CD4-positive, alpha-beta T cell treated with Interleukin-4 for 1 hour (primary cell): ENCODE measurements at places on chromosomes 16 and 17.

DNA sequence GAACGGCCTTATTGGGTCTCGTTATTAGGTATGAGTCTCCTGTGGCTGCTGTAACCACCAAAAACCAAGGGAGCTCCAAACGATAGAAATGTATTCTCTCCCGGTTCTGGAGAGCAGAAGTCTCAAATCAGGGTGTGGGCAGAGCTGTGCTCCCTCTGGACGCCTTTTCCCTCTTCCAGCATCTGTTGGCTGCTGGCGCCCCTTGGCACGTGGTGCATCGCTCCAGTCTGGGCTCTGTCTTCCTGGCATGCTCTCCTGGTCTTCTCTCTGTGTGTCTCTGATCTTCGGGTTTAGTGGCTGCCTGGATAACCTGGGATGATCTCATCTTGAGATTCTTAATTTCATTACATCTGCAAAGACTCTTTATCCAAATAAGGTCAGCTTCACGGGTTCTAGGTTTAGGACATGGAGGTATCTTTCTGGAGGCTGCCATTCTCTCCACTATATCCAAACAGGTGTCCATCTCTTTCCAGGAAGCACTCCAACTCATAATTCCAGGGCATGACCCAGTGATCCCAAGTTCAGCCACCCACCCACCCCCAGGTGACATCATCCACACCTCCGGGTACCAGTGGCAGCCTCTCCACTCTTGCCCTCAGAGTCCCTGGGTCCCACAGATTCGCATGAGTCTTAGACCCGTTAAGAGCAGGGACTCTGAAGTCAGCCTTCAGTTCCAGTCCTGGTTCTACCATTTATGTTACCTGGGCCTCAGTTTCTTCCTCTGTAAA is 145.5 kb upstream of the FOXF1 start:
- DNase-seq, result no peak

DNA sequence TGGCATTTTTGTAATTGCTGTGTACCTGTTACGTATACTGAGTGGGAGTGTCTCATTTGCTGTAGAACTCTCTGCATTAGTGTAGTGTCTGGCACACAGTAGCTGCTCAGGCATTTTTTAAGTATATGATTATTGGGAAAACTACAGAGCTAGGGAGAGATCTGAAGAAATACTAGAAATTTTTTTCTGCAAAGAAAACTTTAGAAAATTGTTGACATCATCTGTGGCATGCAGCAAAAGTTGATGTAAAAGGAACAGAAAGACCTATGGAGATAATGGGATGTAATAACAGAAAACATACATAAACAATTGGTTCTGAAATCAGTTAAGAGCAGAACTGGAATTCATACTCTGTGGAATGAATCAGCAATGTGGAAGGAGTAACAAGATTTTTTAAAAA is 11.6 kb downstream of the CLTC start:
- DNase-seq, result no peak

DNA sequence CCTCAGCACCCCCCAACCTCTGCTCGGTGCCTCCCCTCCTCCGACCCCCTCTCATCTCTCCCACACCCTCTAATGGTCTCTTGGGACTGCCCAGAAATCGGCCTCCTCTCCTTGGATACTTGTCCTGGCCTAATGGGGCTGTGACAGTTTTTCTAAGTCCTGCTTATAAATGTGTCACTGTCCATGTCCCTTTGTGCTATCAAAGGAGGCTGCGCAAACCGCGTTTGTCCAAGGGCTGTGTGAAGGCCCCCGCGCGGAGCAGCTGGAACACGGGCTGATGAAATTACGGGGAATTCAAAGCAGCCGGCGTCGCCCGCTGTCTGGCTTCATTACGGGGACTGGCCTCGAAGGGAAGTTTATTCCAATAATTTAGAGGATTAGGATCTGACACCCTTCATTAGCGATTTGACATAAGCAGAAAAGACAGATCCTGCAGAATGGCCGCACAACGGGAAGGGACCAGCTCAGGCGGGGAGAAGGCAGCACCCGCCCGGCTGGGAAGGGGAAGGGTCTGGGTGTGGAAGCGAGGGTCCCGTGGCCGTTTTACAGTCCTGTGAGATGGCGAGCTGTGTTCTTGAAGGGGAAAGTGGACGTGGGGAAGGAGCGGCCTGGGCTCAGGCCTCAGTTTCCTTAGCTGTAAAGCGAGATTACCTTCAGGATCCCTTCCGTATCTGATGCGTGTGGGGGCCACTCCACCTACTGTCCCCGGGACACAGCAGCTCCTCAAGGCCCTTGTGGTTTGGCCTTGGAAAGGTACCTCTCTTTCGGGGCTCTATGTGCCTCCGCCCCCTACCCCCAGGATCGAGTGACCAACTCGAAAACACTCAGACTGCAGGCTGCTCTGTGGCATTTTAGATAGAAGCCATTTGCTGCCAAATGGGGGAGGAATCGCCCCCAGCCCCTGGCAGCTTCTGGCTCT is 1.6 kb upstream of the WFIKKN2 start:
- DNase-seq, result no peak

GRCh38 chr16:58085584-58086251 is 43.5 kb downstream of the CFAP20 start:
- no peak for DNase-seq

- DNase-seq, result peak; percentile 92
Observed at GRCh38 chr17:8125154-8125946, 1.4 kb upstream of the HES7 start.

DNA sequence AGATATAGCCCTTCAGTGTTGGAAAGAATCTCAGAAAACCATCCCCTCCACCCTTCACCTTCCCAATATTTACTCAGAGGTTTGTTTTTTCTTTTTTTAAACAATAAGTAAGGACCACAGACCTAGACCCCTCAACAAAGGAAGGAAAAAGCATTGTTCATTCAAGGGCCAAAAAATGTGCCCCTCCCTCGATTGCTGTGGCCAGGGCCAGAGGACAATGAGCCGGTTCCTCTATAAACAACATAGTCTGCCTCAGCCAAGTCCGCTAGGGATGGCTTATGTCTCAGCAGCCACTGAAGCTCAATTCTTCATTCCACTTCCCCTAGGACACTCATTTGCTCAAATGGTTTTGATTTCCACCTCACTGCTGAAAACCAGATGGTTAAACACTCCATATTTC is 24.0 kb downstream of the TRIM16 start:
- DNase-seq, result no peak

- DNase-seq, result no peak
Observed at GRCh38 chr16:58280846-58281301, 14.0 kb downstream of the PRSS54 start.

DNA sequence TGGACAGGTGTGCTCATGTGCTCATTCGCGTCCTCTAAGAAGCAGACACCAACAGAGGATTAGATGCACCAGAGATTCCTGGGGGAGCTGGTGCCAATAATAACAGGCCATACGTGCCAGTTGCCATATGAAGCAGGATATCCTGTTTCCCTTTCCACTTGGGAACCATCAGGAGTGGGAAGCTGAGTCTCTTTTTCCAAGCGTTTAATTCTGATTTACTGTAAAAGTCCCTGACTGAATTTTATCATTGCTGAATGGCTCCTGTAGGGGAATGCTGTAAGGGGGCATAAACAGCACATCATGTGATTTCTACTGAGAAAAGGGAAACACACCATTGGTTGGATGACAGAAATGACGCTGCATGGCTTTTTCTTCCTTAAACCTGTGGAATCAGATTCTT is 113.3 kb downstream of the IRF8 start:
- DNase-seq, result no peak

DNA sequence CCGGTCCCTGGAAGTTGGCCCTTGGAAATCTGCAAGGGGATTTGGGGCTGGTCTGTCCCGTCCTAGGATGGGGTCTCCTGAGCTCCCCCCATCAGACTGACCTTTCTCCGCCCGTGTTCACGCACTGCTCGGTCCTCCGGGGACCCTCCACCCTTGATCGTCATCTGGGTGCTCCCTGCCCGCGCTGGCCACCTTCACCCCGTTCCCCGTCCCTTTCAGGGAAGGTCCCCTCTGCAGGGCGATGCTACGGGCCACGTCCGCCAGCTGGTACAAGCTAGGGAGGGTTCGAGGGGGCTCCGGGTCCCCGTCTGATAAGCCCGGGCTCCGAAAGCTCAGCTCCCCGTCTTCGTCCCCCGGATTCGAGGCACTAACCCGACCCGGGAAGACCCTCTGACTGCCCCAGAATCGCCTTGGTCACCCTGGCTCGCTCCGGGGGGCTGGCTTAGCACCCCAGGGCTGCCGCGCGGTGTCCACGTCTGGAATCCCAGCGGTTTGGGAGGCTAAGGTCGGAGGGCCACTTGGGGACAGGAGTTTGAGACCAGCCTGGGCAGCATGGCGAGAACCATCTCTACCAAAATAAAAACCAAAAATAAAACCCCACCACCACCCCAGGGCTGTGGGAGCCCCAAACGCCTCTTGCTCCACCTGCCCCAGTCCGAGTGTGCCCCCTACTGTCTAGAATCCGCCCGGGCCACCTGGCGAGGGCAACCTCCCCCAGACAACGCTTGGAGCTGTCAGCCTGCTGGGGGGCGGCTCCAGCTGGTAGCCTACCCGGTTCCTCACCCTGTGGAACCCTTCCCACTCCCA is 1.1 kb upstream of the SLC43A2 start:
- DNase-seq, result peak; percentile 74

- no peak for DNase-seq
Observed at GRCh38 chr16:75326333-75326732, 74.9 kb upstream of the BCAR1 start.

GRCh38 chr16:69017036-69017783 is 88.2 kb upstream of the HAS3 start:
- no peak for DNase-seq

DNA sequence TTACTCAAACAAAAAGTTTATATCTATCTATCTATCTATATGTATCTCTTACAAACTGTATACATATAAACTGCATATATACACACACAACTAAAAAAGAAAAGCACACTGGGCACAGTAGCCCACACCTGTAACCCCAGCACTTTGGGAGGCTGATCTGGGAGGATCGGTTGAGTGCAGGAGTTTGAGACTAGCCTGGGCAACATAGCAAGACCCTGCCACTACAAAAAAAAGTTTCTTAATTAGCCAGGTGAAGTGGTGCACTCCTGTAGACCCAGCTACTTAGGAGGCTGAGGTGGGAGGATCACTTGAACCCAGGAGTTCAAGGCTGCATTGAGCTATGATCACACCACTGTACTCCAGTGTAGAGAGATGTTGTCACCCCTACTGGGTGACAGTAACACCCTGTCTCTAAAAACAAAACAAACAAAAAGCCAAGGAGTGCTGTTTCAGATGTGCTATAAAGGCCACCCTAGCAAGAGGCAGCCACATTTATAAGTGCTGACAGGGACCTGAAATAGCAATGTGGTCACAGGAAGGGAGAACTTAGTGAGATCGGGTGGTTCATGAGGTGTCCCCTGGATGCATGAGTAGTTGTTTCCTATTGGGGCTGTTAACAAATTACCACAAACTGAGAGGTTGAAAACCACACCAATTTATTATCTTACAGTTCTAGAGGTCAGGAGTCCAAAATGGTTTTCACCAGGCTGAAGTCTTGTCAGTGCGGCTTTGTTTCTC is 4.8 kb downstream of the CD2BP2 start:
- DNase-seq, result peak; percentile 22

DNA sequence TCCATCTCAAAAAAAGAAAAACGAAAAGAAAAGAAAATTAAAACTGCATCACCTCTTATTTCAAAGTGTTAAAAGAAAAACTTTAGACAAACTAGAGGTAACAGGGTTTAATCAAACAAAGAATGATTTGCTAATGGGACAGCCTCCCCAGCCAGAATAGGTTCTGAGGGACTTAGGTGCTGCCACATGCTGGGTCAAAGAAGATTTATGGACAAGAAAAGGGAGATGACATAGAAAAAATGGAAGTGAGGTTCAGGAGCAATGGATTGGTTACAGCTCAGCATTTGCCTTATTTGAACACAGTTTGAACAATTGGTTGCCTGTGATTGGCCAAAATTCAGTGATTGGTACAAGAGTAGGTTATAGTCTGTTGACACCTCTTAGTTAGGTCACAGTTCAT is 21.1 kb downstream of the TMC5 start:
- no peak for DNase-seq

GRCh38 chr16:11025120-11025531 is 80.8 kb downstream of the CLEC16A start:
- DNase-seq, result no peak

- peak; percentile 65 for DNase-seq
Observed at GRCh38 chr16:89052890-89053724, 40.5 kb upstream of the ACSF3 start.

GRCh38 chr16:77500286-77500598 is 65.4 kb upstream of the ADAMTS18 start:
- DNase-seq, result no peak

- DNase-seq, result no peak
Observed at GRCh38 chr16:50736448-50736847, 5.4 kb upstream of the CYLD start.

- DNase-seq, result no peak
Observed at GRCh38 chr17:19357351-19357750, 5.2 kb downstream of the B9D1 start.
